ENCODE measurements at places on chromosomes 6 and 20. TPM values are rescaled to one million over a fixed set of nuclear protein-coding genes. Genes with fewer than 3 reads are reported as not detected.

Gene PIGT
- total RNA-seq, result 120 TPM

Gene SFT2D1
- 23.7 TPM for total RNA-seq

Gene DSP
- 246 TPM for total RNA-seq

Gene PHACTR3
- 4.7 TPM for total RNA-seq

Gene BPIFA1
- not detected for total RNA-seq

Gene FUT9
- not detected for total RNA-seq

Gene CST2
- total RNA-seq, result not detected

Gene GCNT2
- total RNA-seq, result 10.4 TPM

Gene BANF2
- total RNA-seq, result not detected

Gene SLC22A23
- total RNA-seq, result 2.8 TPM

Gene PTCHD4
- 0.61 TPM for total RNA-seq

Gene COL9A1
- total RNA-seq, result 14.3 TPM

Gene MAP7
- 2.5 TPM for total RNA-seq

Gene DPPA5
- total RNA-seq, result not detected

Gene GSTA1
- total RNA-seq, result not detected

Gene FBXO30
- total RNA-seq, result 13.4 TPM

Gene CAGE1
- not detected for total RNA-seq

Gene C20orf141
- total RNA-seq, result not detected

Gene CD83
- 1.9 TPM for total RNA-seq

Gene ATP6V1G2
- 3.2 TPM for total RNA-seq

Gene NXT1
- 8.4 TPM for total RNA-seq

Gene ETV7
- 0.34 TPM for total RNA-seq

Gene C6orf58
- not detected for total RNA-seq

Gene KCNG1
- 1.5 TPM for total RNA-seq

Gene KCNK16
- total RNA-seq, result not detected

Gene PSMG4
- total RNA-seq, result 7.9 TPM

Gene TNXB
- total RNA-seq, result 120 TPM

Gene SAPCD1
- total RNA-seq, result 0.50 TPM

Gene CALHM6
- 3.0 TPM for total RNA-seq

Gene SLC24A3
- 0.76 TPM for total RNA-seq

Gene CGA
- not detected for total RNA-seq

Gene ARG1
- total RNA-seq, result not detected

Gene ECT2L
- total RNA-seq, result 1.1 TPM

Gene MEI4
- 0.97 TPM for total RNA-seq

Gene RSPO3
- 0.62 TPM for total RNA-seq

Gene PRDM13
- total RNA-seq, result not detected

Gene LY86
- total RNA-seq, result 2.3 TPM

Gene MAFB
- total RNA-seq, result 21.8 TPM

Gene HS3ST5
- not detected for total RNA-seq

Gene HTR1E
- not detected for total RNA-seq

Gene HFE
- 13.2 TPM for total RNA-seq

Gene KCNQ2
- not detected for total RNA-seq

Gene UBE3D
- 3.6 TPM for total RNA-seq

Gene SPTLC3
- total RNA-seq, result 15.4 TPM

Gene CDKAL1
- 9.7 TPM for total RNA-seq

Gene CLIC5
- total RNA-seq, result 124 TPM

Gene MPIG6B
- 0.35 TPM for total RNA-seq

Gene PRND
- total RNA-seq, result not detected

Gene HM13
- total RNA-seq, result 40.0 TPM

Gene SLC32A1
- total RNA-seq, result not detected

Gene FAM217A
- not detected for total RNA-seq

Gene C20orf96
- total RNA-seq, result 9.1 TPM

Gene EYS
- not detected for total RNA-seq

Gene THBS2
- total RNA-seq, result 14.4 TPM

Gene IER3
- total RNA-seq, result 22.4 TPM

Gene TUBB2B
- total RNA-seq, result 2.1 TPM

Gene NQO2
- total RNA-seq, result 43.4 TPM

Gene HSPA1L
- total RNA-seq, result 2.5 TPM

Gene FIG4
- total RNA-seq, result 8.8 TPM

Measured in right cardiac atrium (tissue), 5 donors.